ENCODE measurements at places on chromosomes 1 and 21.

DNA sequence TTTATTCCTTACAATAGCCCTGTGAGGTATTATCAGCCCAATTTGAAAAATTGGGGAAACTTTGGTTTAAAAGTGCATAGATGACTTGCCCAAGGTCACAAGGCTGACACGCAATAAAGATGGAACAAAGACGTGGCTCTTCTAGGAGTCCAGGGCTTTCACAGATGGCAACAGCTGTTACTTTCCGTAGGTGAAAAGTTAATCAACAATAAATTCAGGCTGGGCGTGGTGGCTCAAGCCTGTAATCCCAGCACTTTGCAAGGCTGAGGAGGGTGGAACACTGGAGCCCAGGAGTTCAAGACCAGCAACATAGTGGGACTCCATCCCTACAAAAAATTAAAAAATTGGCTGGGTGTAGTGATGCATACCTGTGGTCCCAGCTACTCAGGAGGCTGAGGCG is 87.8 kb upstream of the ATF3 start:
- no peak for DNase-seq

- DNase-seq, result no peak
Measured at GRCh38 chr1:31745946-31746670, 18.0 kb downstream of the ADGRB2 start.

- DNase-seq, result no peak
Measured at GRCh38 chr21:30216041-30216723, at the start of gene CLDN8. CLDN8 (minus strand) TSS chr21:30216097; CDS start chr21:30215925, 172 bp downstream.

GRCh38 chr21:43206231-43207042 is 37.6 kb downstream of the CRYAA start:
- DNase-seq, result no peak

DNA sequence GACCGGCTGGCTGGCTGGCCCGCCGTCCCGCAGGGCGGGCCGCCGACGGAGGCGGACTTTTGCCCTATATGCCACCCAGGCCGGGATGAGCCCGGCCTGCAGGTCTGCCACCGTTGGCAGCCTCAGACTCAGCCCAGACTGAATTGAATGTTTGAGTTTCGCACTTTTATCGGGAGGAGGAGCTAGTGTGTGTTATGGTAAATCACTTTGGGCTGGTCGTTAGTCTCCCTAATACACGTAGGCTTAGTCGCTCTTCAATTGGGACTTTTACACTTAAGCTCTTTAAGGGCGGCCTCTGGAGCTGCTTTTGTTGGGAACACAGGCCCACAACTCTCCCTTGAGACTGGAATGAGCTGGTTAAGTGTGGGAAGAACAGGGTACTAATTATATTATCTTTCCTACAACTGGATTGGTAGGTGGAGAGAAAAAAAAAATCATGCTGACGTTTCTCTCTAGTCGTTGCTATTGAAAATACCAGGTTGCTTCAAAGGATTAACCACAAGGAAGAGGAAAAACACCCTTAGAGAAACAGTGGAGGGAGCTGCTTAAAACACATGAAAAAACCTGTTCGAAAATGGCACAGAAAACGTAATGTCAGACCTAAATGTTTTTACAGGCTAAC is 1.4 kb upstream of the IRF2BP2 start:
- no peak for DNase-seq

GRCh38 chr21:34826836-34827235 is 158.0 kb downstream of the CLIC6 start:
- DNase-seq, result no peak

- no peak for DNase-seq
Measured at GRCh38 chr1:73910466-73910865, 287.5 kb downstream of the LRRIQ3 start.

- no peak for DNase-seq
Measured at GRCh38 chr21:29022166-29022565, 2.3 kb upstream of the USP16 start.

DNA sequence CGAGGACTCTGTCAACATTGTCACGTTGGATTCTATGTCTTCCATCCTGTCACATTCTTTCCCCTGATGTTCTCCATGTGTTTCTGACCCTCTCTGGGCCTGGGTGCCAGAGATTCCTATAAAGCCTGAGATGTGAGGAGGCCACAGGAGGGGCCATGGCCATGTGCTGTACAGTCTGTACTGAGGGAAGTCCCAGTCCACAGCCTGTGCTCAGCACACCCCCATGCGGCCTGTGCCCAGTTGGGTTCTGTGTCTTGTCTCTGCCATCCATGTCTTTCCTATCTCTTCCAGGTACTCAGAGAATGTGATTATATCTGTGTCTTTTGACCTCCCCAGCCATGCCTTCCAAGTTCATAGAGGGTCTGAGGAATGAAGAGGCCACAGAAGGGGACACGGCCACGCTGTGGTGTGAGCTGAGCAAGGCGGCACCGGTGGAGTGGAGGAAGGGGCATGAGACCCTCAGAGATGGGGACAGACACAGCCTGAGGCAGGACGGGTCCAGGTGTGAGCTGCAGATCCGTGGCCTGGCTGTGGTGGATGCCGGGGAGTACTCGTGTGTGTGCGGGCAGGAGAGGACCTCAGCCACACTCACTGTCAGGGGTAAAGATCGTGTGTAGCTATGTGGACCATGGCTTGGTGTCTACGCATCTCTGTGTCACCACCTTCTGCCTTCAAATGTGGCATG is 86.1 kb downstream of the OBSCN start:
- DNase-seq, result no peak

DNA sequence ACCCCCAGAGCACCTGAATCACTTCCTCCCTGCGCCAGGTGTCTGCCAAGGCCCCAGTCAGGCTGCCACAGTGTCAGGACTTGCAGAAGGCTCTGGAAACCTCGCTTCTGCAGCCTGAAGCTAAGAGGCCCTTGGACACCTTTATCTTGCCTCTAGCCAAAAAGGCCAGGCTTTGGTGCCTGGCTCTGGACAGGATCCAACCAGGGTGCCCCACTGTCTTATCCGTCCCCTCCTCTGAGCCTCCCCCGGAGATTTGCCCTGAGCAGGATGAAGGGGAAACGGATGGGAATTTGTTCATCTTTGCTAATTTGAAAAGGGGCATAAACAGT is 12.8 kb upstream of the CLSTN1 start:
- DNase-seq, result no peak

GRCh38 chr1:53130878-53131589 is 11.4 kb downstream of the SLC1A7 start:
- no peak for DNase-seq

DNA sequence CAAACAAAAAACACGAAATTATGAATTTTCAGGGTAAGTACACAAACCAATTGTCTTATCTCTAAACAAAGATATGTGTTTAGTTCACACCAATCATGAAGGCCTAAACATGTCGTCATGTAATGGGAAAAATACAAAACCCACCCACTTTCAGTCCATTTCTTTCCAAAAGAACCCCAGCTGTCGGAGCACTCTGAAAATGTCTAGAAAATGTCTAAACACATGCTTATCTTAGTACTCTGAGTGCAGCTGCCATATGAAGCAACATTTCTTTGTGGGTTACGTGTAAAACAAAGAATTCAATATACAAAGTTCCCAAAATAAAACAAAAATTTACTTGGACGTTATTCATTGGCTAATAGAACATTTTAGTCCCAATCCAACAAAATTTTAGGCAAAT is 22.7 kb downstream of the SERBP1 start:
- no peak for DNase-seq

- DNase-seq, result no peak
Measured at GRCh38 chr21:17495680-17496079, 17.2 kb upstream of the CXADR start.

- peak; percentile 64 for DNase-seq
Measured at GRCh38 chr1:161139766-161140165, 7.3 kb upstream of the DEDD start.

- DNase-seq, result no peak
Measured at GRCh38 chr1:214974002-214974401, 108.5 kb upstream of the KCNK2 start.

GRCh38 chr21:16619281-16619680 is 889.5 kb downstream of the USP25 start:
- no peak for DNase-seq

DNA sequence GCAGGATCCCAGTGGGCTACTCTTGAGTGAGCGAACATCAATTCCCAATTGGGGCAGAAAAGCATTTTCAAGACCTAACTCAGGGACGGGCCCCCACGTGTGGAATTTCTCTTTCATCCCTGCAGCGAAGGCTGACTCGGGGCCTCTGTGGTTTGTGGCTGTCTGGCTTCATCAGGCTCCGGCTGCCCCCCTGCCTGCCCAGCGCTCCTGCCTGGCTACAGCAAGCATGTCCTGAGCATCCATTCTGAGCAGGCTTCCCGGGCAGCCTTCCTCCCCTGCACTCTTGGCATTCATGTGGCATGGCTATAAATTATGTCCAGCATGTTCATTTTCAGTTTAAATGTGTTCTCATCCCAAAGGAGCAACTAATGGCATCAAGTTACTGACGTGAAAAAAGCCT is 588.1 kb downstream of the KIF26B start:
- no peak for DNase-seq

- DNase-seq, result peak; percentile 78
Measured at GRCh38 chr1:115714572-115715141, 53.9 kb downstream of the CASQ2 start.

- no peak for DNase-seq
Measured at GRCh38 chr1:210377731-210378333, 49.1 kb downstream of the HHAT start.

Data from RWPE1 (cell line).